ENCODE measurements at places on chromosomes 16 and 17. TPM values are rescaled to one million over a fixed set of nuclear protein-coding genes. Genes with fewer than 3 reads are reported as not detected.

Gene UBE2I
- total RNA-seq: 256 TPM

Gene ABCA3
- total RNA-seq: 110 TPM

DNA sequence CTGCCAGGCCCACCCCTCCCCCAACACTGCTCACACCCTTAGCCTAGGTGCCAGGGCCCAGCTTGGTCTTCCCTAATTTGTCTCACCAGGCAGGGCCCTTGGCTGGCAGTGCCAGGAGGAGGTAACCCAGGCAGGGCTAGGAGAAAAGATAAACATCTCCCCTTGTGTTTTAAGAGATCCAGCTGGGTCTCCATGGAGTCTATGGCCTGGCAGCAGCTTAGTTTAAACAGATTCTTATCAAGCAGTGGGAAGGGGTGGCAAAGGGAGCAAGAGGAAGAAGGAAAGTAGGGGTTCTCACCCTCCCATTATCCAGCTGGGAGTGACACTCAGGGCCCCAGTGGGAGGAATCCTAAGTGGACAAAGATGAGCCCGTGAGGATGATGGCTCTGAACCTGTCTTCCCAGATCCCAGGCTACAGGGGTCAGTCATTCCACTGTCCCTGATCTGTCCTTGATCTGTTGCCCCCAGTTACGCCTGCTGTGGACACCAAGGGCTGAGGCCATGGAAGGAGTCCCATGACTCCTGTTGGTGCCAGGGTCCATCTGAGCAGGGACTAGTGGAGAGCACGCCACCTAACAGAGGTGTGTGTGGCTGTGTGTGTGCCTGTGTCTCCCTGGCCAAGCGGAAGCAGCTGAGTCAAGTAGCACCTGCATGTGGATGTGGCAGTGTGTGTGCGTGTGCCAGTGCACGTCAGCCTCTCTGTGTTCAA is 47.4 kb upstream of the MEIOC start:
- no peak for DNase-seq

GRCh38 chr17:8150194-8151119 is 1.7 kb downstream of the PER1 start:
- DNase-seq: no peak

GRCh38 chr17:2803386-2803785 is 7.1 kb downstream of the RAP1GAP2 start:
- no peak for DNase-seq

DNA sequence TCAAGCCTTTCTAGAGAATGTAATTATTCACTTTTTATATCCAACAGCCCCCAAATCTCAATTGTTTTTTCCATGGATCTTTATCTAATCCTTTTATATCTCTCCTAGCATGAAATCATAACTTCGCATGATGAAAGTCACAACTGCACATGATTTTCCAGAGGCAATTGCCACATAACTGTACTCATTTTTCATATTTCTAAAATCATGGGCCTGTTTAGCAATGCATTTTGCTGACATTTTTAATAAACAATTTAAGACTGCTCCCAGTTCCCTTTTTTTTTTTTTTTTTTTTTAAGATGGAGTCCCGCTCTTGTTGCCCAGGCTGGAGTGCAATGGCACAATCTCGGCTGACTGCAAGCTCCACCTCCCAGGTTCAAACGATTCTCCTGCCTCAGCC is 83.5 kb downstream of the VMP1 start:
- no peak for DNase-seq

- peak; percentile 25 for DNase-seq
These were observed 70.3 kb downstream of the DNAH9 start for GRCh38 chr17:11668618-11669017.

GRCh38 chr17:50558941-50559614 is 1.4 kb upstream of the CACNA1G start:
- DNase-seq: peak; percentile 75

Measured in glutamatergic neuron (in vitro differentiated cells).